Activated CD4-positive, alpha-beta T cell treated with anti-CD3 and anti-CD28 coated beads, Interleukin-2, amount 10 ng/mL, durations not matched to agents 7 days and 5 days (primary cell): ENCODE measurements at places on chromosomes 16 and 17. TPM values are rescaled to one million over a fixed set of nuclear protein-coding genes. Genes with fewer than 3 reads are reported as not detected.
A peak's percentile ranks its signal among the peaks of the same experiment; 100 is the strongest.

The CTU2 gene
- 20.5 TPM for total RNA-seq

The VTN gene
- total RNA-seq = 0.08 TPM

DNA sequence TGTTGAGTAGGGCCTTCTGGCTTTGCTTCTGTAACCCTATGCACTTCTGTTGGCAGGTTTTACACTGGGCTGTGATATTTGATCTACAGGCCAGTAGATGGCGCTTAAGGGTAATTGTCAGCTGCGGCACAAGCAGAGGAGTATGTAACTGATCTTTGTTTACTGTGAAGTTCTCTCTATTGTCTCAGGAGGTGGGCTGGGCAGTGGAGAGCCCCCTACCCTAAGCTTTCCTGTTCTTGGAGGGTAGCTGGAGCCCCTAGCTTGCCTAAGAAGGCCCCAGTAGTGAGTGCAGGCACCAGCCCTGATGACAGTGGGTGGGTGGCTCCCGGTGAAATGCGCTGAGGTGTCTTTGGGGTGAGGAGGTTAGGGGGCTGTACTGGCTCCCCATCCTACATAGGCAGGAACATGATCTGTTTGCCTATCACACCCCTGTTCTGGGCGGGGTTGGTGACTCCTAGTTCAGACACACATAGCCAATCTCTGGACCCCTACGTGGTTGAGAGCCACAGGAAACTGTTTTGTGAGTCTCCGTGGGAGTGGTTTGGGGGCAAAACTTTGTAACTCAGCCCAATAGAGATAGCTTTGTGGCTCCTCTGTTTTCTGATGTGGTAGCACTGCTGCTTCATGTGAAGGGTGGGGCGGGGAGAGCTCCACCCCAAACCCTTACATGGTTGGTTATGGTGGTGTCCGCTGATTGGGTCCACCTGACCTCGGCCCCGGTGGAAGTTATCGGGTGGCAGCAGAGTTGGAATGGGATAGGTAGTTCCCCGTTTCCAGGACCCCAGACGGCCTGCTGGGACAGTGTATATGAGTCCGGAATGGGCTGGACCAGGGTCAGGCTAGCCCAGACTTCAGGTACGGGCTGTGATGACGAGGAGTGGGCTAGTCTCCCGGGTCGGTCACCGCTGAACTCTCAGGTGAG, 60.4 kb downstream of the SLFN11 start:
- DNase-seq = peak; percentile 89

DNA sequence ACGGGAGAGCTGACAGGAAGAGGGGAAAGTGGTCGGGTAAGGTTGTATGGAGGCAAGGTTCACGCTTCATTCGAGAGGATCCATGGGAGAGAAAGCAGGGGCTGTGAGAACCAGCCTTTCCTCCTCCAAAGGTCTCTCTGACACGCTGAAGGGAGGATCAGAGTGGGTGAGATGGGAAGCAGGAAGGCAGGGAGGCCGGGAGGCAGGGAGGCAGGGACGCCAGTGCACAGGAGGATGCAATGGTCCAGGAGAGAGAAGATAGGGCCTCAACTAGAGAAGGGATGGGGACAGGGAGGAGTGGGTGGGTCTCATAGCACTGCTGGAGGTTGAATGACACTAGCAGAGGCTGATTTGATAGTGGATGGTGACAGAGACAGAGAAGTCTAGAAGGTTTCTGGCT, 54.1 kb downstream of the PIMREG start:
- no peak for DNase-seq

DNA sequence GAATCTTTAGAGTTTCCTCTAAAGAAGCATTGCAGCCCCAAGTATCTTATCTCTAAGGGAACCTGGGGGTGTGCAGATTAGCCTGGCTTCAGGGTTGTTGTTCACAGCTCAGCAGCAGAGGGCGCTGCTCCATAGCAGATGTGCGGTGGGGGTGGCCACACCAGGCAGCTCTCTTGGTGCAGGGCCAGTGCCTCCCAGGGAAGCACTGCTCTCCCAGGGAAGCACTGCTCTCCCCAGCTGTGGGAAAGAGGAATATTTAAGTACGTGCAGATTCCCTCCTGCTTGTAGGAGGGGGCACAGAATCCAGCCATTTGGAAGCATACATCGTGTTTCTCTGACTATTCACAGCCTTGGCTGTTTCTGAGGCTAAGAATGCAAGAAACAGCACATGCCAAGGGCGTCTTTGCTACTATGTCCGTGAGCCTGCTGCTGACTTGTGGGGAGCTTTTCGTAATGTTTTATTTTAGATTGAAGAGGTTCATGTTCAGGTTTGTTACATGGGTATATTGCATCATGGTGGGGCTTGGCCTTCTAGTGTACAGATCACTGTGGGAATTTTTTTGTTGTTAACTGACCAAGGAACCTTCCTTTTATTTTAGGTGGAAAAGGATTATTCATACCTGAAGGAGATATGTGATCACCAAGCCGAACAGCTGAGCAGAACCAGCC, 217.8 kb downstream of the SPECC1 start:
- peak; percentile 85 for DNase-seq

DNA sequence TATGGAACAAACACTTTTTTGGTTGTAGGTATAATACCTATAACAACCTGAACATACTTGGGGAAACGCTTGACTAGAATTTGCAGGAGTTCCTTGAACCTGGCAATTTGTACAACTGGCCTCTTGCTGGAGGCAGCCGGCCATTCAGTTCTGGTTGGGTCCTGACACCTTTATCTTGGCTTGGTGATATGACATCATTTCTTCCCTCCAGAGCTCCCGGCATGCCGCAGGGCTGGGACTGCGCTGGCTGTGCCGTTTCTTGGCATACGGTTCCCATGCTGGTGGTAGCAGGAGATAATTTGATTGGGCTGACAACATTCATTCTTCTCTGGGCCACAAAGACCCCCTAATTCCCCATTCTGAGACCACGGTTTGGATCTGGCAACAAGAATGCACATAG, 87.5 kb downstream of the ASIC2 start:
- no peak for DNase-seq

GRCh38 chr17:12122075-12122474, 101.4 kb downstream of the MAP2K4 start:
- DNase-seq = no peak

DNA sequence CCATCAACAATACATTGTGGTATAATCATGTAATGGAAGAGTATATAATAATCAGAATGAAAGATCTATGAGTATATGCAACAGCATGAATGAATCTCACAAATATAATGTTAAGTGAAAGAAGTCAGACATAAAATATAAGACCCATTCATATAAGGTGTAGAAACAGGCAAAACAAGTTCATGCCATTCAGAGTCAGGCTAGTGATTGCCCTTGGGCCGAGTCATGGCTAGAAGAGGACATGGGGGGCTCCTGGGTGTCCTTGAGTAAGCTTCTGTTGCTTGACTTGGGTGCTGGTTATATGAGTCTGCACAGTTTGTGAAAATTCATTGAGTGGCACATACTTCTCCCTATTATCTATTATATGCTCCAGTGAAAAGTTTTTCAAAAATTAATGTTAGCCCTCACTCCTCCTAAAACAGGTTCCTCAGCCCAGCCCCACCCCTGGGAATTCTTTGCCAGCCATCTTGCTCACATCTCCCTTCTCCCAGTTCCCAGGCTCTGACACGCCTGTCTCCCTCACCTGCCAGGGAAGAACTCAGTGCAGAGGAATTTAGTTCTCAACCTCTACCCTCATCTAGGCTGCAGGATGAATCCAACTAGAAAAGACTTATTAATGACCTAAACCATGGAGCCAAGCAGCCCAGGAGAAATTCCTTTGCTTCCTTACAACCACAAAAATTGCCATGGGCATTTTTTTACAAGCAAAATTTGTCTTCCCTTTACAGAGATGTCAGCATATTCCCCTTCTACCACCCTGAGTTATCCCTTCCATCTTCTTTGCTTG, 52.4 kb upstream of the NFAT5 start:
- DNase-seq = no peak

DNA sequence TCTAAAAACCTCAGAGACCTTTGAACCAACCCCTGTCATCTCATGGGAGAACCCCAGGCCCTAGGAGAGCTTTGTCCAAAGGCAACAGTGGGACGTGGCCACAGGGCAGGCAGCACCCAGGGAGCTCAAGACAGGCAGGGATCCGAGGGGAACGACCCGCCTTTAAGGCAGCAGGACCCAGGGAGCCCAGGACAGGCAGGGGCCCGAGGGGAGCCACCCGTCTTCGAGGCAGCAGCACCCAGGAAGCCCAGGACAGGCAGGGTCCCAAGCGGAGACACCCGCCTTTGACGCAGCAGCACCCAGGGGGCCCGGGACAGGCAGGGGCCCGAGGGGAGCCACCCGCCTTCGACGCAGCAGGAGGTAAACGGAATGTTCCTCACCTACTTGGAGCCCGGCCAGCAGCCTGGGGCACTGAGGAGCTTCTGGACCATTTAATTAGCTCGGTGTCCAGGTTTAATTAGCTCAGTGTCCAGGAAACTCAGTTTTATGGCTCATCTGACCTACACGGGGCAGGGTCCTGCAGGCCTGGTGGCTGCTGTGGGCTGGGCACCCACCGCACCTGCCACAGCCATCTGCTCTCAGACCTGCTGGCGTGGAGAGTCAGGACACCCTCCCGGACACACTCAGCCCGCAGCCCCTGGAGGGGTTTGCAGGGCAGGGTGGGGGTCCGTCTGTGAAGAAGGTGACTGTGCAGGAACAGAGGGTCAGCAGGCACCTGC, 24.4 kb downstream of the PIEZO1 start:
- no peak for DNase-seq

DNA sequence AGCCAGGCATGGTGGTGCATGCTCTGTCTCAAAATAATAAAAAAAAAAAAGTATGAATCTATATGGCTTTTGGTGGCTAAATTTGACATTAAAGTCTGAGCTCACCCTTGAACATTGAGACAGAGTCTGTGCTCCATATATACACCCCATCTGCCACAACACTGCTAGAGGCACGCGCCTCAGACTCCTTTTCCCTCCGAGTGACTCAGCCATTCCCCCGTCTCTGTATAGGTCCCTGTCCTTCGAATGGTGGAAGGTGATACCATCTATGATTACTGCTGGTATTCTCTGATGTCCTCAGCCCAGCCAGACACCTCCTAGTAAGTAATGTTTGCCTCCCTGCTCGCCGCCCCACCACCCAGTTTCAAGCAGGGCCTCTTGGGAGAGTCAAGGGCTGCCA, 4.5 kb upstream of the EFNB3 start:
- DNase-seq = no peak

GRCh38 chr17:73351764-73352163, 40.0 kb upstream of the CDC42EP4 start:
- no peak for DNase-seq

DNA sequence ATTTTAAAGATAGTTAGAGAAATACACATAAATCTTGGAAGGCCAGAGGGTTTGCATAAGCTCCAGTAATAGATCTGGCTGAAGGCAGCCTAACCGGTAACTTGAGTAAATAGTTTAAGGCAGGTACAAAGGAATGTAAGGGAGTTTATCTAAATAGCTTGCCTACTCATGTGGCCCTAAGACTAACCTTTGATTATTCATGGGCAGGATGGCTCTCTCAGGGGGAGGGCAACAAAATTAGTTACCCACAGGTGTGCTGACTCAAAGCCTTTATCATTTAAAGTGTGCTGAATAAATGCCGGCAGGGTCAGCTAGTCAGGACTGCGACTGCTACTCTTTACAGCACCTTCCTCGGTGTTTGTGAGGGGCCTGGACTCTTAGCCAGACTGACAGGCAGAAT, 761.3 kb upstream of the KIF2B start:
- DNase-seq = no peak

GRCh38 chr16:88752386-88753002, 32.5 kb downstream of the PIEZO1 start:
- no peak for DNase-seq

DNA sequence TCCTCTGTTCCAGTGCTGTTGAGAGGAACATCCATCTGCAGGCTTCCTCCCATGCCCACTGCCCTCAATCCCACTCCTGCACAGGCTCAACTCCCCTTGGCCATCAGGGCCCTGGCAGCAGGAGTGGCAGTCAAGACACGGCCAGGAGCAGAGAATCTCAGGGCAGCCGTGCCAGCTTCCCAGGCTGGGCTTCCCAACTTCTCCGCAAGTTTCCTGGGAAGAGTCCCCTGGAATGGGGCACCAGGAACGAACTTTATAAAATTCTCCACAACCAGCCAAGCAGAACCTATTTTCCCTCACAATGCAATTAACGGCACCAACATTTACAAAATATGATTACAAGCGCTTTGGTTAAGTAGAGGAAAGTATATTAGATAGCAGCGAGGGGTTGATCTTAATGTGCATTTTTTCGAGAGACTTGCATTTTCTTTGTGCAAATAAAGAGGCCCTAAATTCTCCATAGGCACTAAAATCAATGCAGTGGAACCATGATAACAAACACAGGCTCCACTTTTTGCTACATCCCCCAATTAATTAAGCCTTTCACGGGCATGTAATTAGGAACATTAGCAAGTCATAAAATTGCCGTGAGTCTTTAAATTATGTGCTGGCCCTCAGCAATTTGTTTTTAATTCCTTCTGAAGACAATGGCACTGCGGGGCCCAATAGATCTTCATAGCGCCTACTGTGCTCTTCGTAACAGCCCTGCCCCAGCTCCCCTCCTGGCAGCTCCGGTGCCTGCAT, 99.9 kb upstream of the LHX1 start:
- DNase-seq = no peak

- no peak for DNase-seq
Observed at GRCh38 chr16:79845033-79845733, 244.6 kb upstream of the MAF start.

DNA sequence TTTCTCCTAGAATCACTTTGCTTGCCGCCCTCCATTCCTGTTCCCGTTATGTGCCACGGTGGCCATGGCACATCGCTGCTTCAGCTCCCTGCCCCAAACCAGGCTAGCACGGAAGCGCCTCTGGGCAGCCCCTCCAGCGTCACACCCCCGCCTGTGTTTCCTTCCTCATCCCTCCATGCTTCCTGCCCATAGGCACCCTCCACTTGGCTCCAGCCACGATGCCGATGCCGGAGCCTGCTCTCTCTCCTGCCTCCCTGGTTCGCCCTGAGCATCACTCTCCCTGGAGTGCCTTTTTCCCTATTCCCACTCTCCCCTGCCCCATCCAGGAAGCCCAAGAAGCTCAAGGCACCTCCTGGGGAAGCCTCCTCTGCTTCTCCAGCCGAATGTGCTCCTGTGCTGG, 3.2 kb upstream of the ARHGAP23 start:
- no peak for DNase-seq

DNA sequence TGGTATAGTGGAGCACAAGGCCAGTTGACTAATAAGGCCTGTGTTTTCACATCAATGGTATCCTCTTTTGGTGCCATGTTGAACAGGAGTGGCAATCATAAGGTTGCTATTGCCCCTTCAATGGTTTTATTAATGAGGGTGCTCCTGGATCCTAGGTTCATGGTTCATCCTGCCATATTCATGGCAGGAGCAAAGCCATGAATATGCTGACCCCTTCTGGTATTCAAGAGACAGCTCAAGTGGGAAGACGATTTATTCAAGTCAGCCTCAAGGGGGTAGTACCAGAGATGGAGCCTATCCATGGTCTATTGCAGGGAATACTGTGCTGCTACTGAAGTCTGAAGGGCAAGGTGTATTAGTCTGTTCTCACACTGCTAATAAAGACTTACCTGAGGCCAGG, 2.6 kb downstream of the ABCA9 start:
- no peak for DNase-seq
